ENCODE measurements at places on chromosomes 11 and 22. TPM values are rescaled to one million over a fixed set of nuclear protein-coding genes. Genes with fewer than 3 reads are reported as not detected.

LRRC10B gene
- polyA plus RNA-seq: 0.48 TPM

WT1 gene
- 56.0 TPM for polyA plus RNA-seq

MMP7 gene
- polyA plus RNA-seq: 0.48 TPM

THRSP gene
- polyA plus RNA-seq: 1.1 TPM

SLC43A1 gene
- 14.8 TPM for polyA plus RNA-seq

MS4A15 gene
- polyA plus RNA-seq: not detected

C1QTNF5 gene
- polyA plus RNA-seq: 5.7 TPM

OR51L1 gene
- polyA plus RNA-seq: not detected

GRAP2 gene
- 0.73 TPM for polyA plus RNA-seq

PLAAT2 gene
- 0.12 TPM for polyA plus RNA-seq

TH gene
- polyA plus RNA-seq: not detected

UFD1 gene
- polyA plus RNA-seq: 84.5 TPM

KCNE3 gene
- 19.1 TPM for polyA plus RNA-seq

SAA2 gene
- polyA plus RNA-seq: not detected

CNIH2 gene
- 0.48 TPM for polyA plus RNA-seq

IPO7 gene
- 32.3 TPM for polyA plus RNA-seq

KRTAP5-8 gene
- polyA plus RNA-seq: not detected

UCP2 gene
- polyA plus RNA-seq: 31.5 TPM

SLC35C1 gene
- 8.4 TPM for polyA plus RNA-seq

CRYAB gene
- polyA plus RNA-seq: 301 TPM

OR8A1 gene
- not detected for polyA plus RNA-seq

ART5 gene
- polyA plus RNA-seq: 2.8 TPM

MPPED2 gene
- 7.6 TPM for polyA plus RNA-seq

CAVIN3 gene
- 61.2 TPM for polyA plus RNA-seq

GPHA2 gene
- not detected for polyA plus RNA-seq

SYCE3 gene
- polyA plus RNA-seq: not detected

ZC3H7B gene
- 63.1 TPM for polyA plus RNA-seq

MYOD1 gene
- polyA plus RNA-seq: not detected

KCNK4 gene
- polyA plus RNA-seq: not detected

AIFM3 gene
- not detected for polyA plus RNA-seq

BATF2 gene
- polyA plus RNA-seq: 2.8 TPM

C11orf42 gene
- polyA plus RNA-seq: not detected

SLC29A2 gene
- 0.70 TPM for polyA plus RNA-seq

EMID1 gene
- 11.2 TPM for polyA plus RNA-seq

KCNJ1 gene
- not detected for polyA plus RNA-seq

OR52A1 gene
- polyA plus RNA-seq: not detected

SPTBN2 gene
- polyA plus RNA-seq: 1.4 TPM
